H1 (cell line): ENCODE measurements at places on chromosomes 4 and X.

GRCh38 chr4:4591071-4591470 is 49.2 kb upstream of the STX18 start:
- H3K27me3 ChIP-seq, result no peaks in the 10 kb centered on the region
- H3K4me1 ChIP-seq, result no peaks in the 10 kb centered on the region
- H3K27ac ChIP-seq, result no peak overlapping the region
- no peak for DNase-seq
- H3K4me3 ChIP-seq, result no peak overlapping the region
- no peaks in the 10 kb centered on the region; the same call in 1 of the 2 replicates for H3K36me3 ChIP-seq

DNA sequence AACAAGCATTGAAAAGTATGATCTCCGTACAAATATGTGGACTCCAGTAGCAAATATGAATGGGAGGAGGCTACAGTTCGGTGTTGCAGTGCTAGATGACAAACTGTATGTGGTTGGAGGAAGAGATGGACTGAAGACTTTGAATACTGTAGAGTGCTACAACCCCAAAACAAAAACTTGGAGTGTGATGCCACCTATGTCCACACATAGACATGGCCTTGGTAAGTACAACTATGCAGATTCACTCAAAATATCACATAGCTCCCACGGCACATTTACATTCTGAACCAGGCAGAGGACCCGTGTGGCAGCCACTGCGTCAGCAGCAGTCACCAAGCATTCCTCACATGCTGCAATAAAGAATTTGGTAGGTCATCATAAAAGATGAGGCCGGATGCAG is 41.3 kb downstream of the KLHL5 start:
- no peak for DNase-seq
- peaks cover 5% of the 10 kb centered on the region; the same call in 1 of the 2 replicates for H3K36me3 ChIP-seq
- no peaks in the 10 kb centered on the region for H3K27me3 ChIP-seq
- H3K27ac ChIP-seq, result no peak overlapping the region
- H3K4me3 ChIP-seq, result no peak overlapping the region

GRCh38 chr4:126630230-126630629 is 1002.5 kb upstream of the INTU start:
- no peaks in the 10 kb centered on the region for H3K4me1 ChIP-seq
- DNase-seq, result no peak
- H3K36me3 ChIP-seq, result no peaks in the 10 kb centered on the region
- H3K27ac ChIP-seq, result no peak overlapping the region

- no peak overlapping the region for H3K4me3 ChIP-seq
- peak overlapping the region; percentile 60; the same call in 1 of the 2 replicates for H3K27ac ChIP-seq
- H3K27me3 ChIP-seq, result no peaks in the 10 kb centered on the region
- peaks cover 14% of the 10 kb centered on the region for H3K4me1 ChIP-seq
- no peaks in the 10 kb centered on the region for H3K36me3 ChIP-seq
Observed at GRCh38 chrX:10173331-10173900, 16.6 kb downstream of the CLCN4 start.

- no peaks in the 10 kb centered on the region for H3K27me3 ChIP-seq
- peak; percentile 75 for DNase-seq
- peak overlapping the region; percentile 64 for H3K4me3 ChIP-seq
- H3K27ac ChIP-seq, result no peak overlapping the region
- no peaks in the 10 kb centered on the region for H3K36me3 ChIP-seq
- peaks cover 2% of the 10 kb centered on the region; the same call in 1 of the 2 replicates for H3K4me1 ChIP-seq
Observed at GRCh38 chr4:72567821-72568675, 973 bp downstream of the ADAMTS3 start.

GRCh38 chr4:13994016-13994415 is 366.5 kb upstream of the BOD1L1 start:
- no peaks in the 10 kb centered on the region for H3K36me3 ChIP-seq
- no peaks in the 10 kb centered on the region for H3K27me3 ChIP-seq
- H3K4me1 ChIP-seq, result peaks cover 3% of the 10 kb centered on the region

- no peaks in the 10 kb centered on the region for H3K36me3 ChIP-seq
- H3K4me3 ChIP-seq, result no peak overlapping the region
- H3K4me1 ChIP-seq, result peaks cover 3% of the 10 kb centered on the region; the same call in 1 of the 2 replicates
- no peak overlapping the region for H3K27ac ChIP-seq
Observed at GRCh38 chr4:33060674-33061542, 2340.7 kb downstream of the PCDH7 start.

- DNase-seq, result no peak
- H3K36me3 ChIP-seq, result no peaks in the 10 kb centered on the region
- peak overlapping the region; percentile 73 for H3K27ac ChIP-seq
- H3K4me3 ChIP-seq, result no peak overlapping the region
- H3K27me3 ChIP-seq, result no peaks in the 10 kb centered on the region
Observed at GRCh38 chrX:23505531-23506303, 161.6 kb upstream of the PRDX4 start.

DNA sequence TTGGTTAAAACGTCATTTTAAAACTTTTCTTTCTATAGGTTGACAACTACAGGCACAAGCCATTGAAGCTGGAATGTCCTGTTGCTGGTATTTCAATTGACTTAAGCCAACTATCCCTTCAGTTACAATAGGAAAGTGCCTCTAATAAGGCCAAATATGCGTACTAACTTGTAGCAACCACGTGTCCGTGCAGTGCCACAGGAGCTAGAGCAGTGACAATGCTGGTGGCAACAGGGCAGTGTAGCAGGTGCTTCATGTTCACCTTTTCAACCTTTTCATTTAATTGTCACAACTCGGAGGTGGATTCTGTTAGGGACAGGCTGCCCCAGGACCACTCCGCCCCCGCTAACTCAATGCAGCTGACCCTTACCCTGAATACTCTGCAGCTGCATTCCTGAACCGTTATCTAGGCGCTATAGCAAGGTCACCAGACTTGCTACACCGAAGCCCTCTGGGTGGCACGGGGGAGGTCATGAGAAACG is 37.7 kb downstream of the ERVMER34-1 start:
- H3K4me1 ChIP-seq, result peaks cover 3% of the 10 kb centered on the region
- no peaks in the 10 kb centered on the region for H3K27me3 ChIP-seq
- H3K36me3 ChIP-seq, result peaks cover 51% of the 10 kb centered on the region
- peak overlapping the region; percentile 94; the same call in 1 of the 2 replicates for H3K27ac ChIP-seq
- peak overlapping the region; percentile 87 for H3K4me3 ChIP-seq

DNA sequence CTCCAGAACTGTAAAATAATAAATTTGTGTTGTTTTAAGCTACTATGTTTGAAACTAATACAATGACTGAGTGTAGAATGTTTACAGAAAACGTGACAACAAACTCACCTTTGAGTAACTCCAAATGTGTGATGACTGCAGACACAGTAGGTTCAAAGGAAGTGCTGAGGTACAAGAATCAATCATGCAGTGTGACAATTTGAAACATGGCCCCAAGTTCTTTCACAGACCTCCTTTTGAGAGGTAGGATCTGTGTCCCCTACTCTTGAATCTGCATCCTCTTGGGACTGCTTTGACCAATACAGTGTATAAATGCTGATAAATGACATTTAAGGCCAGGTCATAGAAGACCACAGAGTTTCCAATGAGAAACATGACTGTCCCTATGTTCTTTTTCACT is 667.7 kb upstream of the DIPK2B start:
- no peak for DNase-seq
- H3K4me1 ChIP-seq, result no peaks in the 10 kb centered on the region
- no peaks in the 10 kb centered on the region for H3K27me3 ChIP-seq
- H3K27ac ChIP-seq, result no peak overlapping the region
- no peaks in the 10 kb centered on the region for H3K36me3 ChIP-seq

- H3K27ac ChIP-seq, result no peak overlapping the region
- no peaks in the 10 kb centered on the region for H3K36me3 ChIP-seq
- no peak for DNase-seq
- H3K27me3 ChIP-seq, result no peaks in the 10 kb centered on the region
- no peaks in the 10 kb centered on the region for H3K4me1 ChIP-seq
- H3K4me3 ChIP-seq, result no peak overlapping the region
Observed at GRCh38 chr4:179110356-179110755, 1668.1 kb upstream of the AGA start.

DNA sequence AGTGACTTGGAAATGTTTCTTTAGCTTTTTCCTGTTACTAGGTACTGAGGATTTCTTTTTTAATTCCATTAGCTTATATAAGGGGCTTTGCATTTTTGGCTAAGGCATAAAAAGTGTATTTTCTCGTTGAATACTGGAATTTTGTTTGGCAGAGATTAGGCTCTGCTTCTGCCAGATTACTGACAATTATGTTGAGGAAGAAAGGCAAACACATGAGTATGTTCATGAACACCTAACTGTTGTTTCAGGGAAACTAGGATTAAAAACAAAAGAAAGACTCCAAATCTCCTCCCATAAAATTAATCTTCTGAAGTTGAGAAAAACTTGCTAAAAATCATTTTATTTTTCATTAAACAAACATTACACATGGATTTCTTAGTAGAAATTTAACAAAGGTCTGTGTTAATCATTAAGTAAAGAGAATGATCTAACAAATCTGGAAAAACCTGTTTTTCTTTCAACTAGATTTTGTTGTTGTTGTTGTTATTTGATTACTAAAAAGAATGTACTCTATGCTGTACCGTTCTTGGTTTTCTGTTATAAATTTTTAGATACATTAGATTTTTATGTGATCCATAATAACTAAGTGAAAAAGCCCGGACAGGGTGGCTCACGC is 43.3 kb upstream of the STAG2 start:
- no peaks in the 10 kb centered on the region for H3K36me3 ChIP-seq

- no peak overlapping the region for H3K27ac ChIP-seq
- no peaks in the 10 kb centered on the region for H3K36me3 ChIP-seq
- H3K4me3 ChIP-seq, result peak overlapping the region; percentile 90
- no peaks in the 10 kb centered on the region for H3K27me3 ChIP-seq
Observed at GRCh38 chr4:39043861-39044363, 11.7 kb upstream of the TMEM156 start.

DNA sequence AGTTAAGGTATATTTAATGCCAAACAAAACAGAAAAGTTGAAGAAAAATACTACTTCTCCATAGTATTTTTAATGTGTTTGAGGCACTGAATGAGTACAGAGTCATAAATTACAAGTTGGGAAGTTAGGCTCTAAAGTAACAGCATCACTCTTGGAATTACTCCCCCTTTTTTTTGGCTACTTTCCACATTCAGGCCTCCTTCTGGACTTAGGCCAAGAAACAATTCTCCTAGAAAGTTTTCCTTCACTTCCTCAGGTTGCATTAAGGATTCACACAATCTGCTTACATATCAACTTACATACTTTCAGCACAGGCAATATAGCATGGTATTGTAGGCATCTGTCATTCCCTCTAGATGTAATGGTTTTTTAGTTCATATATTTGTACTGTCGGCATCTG is 52.1 kb downstream of the TMEM165 start:
- no peak for DNase-seq
- no peaks in the 10 kb centered on the region for H3K4me1 ChIP-seq
- no peak overlapping the region for H3K27ac ChIP-seq
- no peak overlapping the region for H3K4me3 ChIP-seq
- H3K36me3 ChIP-seq, result peaks cover 29% of the 10 kb centered on the region

DNA sequence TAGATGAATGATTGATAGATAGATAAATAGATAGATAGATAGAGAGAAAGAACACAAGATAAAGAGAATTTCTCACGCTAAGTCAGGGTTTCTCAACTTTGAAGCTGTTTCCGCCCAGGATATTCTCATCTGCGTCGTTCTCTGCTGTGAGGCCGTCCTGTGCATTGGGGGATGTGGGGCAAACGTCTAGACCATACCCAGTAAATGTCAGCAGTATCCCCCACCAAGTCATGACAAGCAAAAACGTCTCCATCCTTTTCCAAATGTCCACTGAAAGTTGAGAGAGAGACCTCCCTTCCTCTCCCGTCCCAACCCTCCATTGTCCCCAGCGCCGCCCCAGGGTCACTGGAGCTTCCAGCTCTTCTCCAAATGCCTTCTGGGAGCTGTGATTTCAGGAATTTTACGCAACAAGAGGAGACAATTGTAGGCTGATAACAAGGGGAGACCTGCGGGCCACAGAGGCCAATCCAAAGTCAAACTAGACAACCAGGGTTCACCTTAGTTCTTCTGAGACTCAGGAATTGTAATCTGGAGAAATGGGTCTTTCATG is 8.9 kb upstream of the CRLF2 start:
- H3K4me1 ChIP-seq, result 0 out of 2 replicates have a peak, but pooled peaks cover 2% of the 10 kb centered on the region
- DNase-seq, result no peak
- H3K36me3 ChIP-seq, result no peaks in the 10 kb centered on the region
- no peaks in the 10 kb centered on the region; the same call in 1 of the 2 replicates for H3K27me3 ChIP-seq
- H3K27ac ChIP-seq, result no peak overlapping the region

DNA sequence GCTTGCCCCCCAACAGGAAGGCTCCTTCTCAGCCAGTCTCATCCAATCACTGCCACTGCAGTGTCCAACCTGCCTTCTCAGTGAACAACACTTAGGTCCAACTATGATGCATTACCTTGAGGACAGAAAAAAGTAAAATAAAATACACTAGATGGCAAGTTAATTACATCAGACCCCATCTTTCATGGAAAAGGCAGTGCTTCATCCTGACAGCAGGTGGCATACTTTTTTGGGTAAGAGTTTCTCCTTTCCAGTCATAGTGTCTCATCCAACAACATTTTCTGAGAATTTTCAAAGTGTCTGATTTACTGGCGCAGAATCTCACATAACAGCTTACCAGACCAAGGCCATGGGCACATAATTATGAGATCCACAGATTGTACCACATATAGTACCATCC is 1742.8 kb downstream of the PCDH7 start:
- H3K27me3 ChIP-seq, result no peaks in the 10 kb centered on the region
- no peak overlapping the region for H3K27ac ChIP-seq
- no peak for DNase-seq
- no peaks in the 10 kb centered on the region for H3K4me1 ChIP-seq
- no peaks in the 10 kb centered on the region for H3K36me3 ChIP-seq
- no peak overlapping the region for H3K4me3 ChIP-seq

GRCh38 chrX:2487366-2487765 is 13.4 kb downstream of the DHRSX start:
- DNase-seq, result no peak
- H3K36me3 ChIP-seq, result peaks cover 10% of the 10 kb centered on the region; the same call in 1 of the 2 replicates
- H3K27ac ChIP-seq, result no peak overlapping the region
- H3K27me3 ChIP-seq, result no peaks in the 10 kb centered on the region

DNA sequence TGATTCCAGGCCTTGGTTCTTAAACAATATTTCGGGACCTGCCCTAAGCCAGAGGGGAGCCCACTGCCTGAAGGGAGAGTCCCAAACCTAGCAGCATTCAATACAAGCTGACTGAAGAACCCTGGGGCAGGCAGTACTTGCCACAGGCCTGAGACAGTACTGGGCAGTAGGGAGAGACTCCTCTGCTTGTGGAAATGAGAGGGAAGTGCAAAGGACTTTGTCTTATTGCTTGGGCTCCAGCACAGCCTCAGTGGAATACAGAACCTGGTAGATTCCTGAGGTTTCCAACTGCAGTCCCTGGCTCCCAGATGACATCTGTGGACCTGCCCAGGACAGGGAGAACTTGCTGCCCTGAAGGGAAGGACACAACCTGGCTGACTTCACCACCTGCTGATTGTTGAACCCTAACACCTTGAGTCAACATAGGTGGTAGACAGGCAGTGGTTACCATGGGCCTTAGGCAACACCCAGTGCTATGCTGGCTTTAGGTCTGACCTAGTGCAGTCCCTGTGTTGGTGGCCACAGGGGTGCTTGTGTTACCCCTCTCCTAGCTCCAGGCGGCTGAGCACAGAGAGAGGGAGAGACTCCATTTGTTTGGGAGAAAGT is 20.3 kb upstream of the ABCG2 start:
- H3K4me1 ChIP-seq, result peaks cover 14% of the 10 kb centered on the region
- no peak for DNase-seq
- no peaks in the 10 kb centered on the region for H3K27me3 ChIP-seq
- H3K36me3 ChIP-seq, result no peaks in the 10 kb centered on the region; the same call in 1 of the 2 replicates
- H3K27ac ChIP-seq, result peak overlapping the region; percentile 47; the same call in 1 of the 2 replicates
- no peak overlapping the region for H3K4me3 ChIP-seq
